HS-27A (cell line): ENCODE measurements at places on chromosomes 12 and 14.

GRCh38 chr12:79206871-79207270, 342.3 kb downstream of the SYT1 start:
- DNase-seq: no peak

DNA sequence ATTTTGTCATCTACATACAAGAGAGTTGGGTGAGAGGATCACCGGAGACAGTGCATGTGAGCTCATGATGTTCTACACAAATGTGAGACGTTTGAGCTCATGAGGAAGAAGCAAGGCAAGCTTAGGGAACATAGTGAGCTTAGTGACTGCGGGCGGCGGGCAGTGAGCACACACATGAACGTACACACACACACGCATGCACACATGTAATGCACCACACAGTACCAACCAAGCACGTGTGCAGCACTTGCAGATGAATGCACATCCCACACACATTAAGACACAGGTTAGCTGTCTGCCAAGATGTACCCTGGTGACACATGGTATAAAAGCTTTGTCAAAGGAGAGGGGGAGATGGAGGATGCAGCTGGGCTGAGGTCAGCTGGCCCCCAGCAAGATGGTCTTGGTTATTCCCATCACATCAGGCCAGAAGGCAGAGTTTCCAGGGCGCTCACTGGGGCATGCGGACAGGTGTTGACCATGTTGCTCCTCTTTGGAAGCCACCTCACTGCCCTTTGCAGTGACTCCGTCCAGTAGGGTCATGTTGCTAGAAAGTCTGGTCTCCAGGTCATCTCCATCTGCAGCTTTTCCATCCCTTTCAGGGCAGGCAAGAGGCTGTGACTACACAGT, 8.7 kb upstream of the CACNA2D4 start:
- no peak for DNase-seq

DNA sequence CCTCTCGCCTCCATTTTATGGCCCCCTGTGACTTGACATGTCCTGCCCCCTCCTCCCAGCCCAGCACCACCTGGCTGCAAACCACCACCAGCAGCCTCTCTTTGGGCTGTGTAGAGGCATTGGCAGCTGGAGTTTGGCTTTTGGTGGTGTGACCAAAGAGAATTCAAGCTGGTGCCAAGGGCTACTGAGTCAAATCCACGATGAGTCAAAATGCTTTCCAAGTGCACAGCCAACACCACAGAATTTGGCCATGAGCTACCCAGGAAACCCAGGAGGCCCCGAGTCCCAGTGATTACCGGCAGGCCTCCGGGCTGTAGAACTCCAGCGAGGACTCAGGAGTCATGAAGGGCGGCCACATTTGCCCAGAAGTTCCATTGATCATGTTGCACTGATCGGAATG, 53.8 kb downstream of the SCARB1 start:
- no peak for DNase-seq

- no peak for DNase-seq
Observed at GRCh38 chr12:41907550-41907949, 237.1 kb downstream of the GXYLT1 start.

GRCh38 chr14:55518391-55518790, 61.6 kb upstream of the KTN1 start:
- DNase-seq: no peak

DNA sequence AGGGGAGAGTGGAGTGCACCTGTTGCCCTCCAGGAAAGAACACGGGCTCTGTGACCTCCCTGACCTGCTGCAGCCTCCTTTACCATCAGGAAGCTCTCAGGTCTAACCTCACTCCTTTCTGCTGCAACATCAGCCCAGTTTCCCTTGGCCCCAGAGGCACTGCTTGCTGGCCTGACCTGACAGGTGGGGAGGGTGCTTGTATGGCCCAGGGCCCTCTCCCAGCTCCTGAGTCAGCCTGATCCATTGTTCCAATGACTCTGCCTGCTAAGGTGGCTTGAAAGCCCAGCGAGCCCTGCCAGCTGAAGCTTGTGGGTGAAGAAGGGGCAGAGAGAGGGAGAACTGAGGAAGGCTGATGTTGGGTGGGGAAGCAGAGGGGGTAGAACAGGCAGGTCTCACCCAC, 13.2 kb upstream of the KRT78 start:
- DNase-seq: no peak

GRCh38 chr12:20494851-20495250, 126.5 kb downstream of the PDE3A start:
- no peak for DNase-seq

- DNase-seq: no peak
Observed at GRCh38 chr12:34356233-34356987, 334.1 kb downstream of the ALG10 start.
